ENCODE measurements at places on chromosomes 7 and 10. TPM values are rescaled to one million over a fixed set of nuclear protein-coding genes. Genes with fewer than 3 reads are reported as not detected.

DNA sequence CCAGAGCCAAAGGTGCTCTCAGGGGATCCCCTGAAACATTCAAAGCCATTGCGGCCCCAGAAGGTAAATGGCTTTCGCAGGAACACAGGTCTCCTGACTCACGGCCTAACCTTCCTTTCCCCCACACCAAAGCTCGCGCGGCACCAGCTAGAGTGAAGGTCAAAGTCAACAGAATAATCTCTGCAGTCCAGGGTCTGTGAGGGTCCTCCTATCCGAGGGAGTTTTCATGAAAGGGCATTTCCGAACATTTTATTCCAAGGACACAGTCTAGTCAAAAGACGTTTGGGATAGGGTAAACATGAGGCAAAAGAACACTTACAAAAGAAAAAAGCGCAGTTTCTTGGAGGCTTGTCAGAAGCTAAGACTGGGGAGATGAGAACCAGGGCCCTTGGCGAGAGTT lies 559 bp upstream of the STEAP2 start:
- no peak for DNase-seq

The SLC13A1 gene
- not detected for total RNA-seq

DNA sequence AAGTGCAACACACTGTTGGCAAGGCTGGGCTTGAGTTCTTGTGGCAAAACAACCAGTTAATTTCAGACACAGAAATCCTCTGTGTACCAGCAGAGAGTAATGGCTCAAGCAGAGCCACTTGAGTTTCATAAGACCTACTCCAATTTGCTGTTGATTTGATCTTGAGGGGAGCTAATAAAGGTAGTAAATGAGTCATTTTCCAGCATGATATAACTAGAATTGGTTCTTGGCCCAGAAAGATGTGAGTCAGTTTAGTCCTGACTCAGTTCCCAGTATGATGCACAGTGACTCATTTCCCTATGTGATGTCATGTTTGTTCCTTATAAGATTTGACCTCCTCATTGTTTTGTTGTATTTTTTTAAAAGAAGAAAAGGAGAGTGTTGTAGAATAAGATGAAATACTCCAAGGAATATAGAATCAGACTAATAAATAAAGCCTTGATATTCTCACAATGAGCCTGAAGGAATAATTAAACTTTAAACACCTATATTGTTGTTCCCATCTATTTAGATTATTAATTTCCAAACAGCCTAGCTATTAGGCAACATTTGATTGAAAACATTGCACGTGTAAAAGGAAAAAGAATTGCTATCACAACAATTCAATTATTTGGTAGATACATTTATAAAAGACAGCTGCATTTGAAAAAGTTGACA lies 186.2 kb downstream of the REEP3 start:
- no peak for DNase-seq

The EMX2 gene
- total RNA-seq, result 0.92 TPM

The STAG3 gene
- 0.50 TPM for total RNA-seq

DNA sequence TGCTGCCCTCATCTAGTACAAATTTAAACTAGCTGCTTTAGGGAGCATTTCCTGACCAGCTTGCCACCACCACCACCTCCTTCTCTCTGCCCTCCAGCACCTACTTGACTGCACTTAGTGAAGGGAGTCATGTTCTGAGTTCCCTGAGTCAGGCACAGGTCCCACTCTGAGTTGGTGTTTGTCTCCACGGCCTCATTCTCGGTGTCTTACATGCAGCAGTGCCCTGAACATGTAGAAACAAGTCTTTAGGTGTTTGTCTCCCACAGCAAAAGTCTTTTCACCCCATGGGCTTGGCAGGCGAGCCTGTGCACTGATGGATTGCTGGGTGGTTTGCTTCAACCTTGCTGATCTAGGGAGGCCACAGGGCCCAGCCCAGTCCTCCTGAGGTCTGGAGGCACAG lies 16.9 kb downstream of the TSPAN14 start:
- no peak for DNase-seq

The CPVL gene
- total RNA-seq, result 49.6 TPM

DNA sequence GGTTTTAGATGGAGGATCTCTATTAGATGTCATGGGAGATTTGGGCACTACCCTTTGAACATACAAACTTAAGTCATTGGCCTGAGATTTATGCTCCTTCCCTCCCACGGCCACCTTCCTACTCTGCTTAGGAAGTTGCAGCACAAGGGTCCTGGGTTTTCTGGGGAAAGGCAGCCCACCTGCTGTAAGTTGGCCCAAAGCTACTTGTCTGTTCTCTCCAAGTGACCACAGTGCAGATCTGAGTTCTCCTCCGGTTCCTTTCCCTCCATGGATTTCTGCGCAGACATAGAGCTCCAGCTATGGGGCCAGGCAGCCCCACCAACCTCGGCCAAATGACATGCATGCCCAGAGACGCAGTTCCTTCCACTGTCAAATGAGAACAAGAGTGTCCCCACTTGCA lies 12.8 kb upstream of the C10orf53 start:
- no peak for DNase-seq

The CD36 gene
- 175 TPM for total RNA-seq

DNA sequence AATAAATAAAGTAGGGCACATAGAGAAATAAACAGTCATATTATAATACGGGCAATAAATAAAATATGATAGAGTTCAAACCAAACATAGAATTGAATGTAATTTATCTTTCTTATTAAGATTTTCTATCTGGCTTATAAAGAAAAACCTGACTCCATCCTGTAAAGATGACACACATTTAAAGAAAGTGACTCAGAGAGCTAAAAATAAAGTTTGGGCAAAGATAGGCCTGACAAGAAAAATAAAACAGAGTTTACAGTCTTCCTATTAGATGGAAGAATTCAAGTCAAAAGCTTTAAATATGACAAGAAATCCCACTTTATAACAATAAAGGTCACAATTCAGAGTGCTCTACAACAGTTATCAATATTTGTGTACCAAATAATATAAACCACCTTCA lies 580.6 kb downstream of the PHTF2 start:
- DNase-seq, result no peak

DNA sequence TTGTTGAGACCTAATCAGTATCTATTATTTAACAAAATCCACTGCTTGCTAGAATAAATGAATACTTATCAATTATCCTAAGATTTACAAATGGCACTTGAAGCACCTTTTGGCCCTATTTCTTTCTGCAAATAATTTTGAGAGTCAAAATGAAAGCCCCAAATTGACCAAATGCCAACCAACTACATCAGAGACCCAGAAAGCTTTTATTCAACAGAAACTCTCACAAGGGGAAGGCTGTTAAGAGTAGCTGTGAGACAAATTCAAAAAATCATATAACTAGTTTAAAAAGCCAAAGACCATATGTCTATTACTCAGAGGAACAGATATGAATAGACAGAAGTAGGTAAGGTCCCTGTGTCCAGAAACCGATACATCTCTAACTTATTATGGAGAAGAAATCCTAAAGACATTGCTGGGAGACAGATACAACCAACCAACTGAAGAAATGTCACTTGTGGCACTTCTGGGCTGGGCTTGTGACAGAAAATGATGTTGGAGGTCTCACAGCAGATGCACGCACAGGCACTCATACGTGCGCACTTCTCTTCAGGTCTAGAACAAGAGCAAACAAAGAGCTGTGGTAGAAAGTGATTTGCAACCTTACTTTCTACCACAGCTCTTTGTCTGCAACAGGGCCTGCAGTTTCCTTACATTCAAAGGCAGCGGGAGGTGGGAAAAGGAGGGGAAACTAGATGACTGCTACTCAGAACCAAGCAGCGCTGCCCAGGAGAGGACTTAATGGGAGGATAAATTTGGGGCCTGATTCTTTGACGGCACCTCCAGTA lies 58.6 kb upstream of the KCNIP2 start:
- no peak for DNase-seq

DNA sequence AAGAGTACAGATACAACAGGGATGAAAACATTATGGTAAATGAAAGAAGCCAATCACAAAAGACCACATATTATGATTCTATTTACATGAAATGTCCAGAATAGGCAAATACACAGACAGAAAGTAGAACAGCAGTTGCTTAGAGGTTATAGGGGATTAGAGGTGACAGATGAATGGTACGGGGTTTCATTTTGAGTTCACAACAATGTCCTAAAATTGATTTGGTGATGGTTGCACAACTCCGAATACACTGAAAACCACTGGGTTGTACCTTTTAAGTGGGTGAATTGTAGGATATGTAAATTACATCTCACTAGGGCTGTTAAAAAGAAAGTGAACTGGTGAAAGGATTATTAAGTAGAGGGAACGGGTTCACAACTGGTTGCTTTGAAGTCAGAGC lies 76.3 kb upstream of the MRLN start:
- DNase-seq, result no peak

The NEUROD6 gene
- not detected for total RNA-seq

The NRP1 gene
- total RNA-seq, result 48.8 TPM

The PRSS37 gene
- not detected for total RNA-seq

- no peak for DNase-seq
These were observed 5.1 kb upstream of the MACC1 start for GRCh38 chr7:20222219-20222828.

DNA sequence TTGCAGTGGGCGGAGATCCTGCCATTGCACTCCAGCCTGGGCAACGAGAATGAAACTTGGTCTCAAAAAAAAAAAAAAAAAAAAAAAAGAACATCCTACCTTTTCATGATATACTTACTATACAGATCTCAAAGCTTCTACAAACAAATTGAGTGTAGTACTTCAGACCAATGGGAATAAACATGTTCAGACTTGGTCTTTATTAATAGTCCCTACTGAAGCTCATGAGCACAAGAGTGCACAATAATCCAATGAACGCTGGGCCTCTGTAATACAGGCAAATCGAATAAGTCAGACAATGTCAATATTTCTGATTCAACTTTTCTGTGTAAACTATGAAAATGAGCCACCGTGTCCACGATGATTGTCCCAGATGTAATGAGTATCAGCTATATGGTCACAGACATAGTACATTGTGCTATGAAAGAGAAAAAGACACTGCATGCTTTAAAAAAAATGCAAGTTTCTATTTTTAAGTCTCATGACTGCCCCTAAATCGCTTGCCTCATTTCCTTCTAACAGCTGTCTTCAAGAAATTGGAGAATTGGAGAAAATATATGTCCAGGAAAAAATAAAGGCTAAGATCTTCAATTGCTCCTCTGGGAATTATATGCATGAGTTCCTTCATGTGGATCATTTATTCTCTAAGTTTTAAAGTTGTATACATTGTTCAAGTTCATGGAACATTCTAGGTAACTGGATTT lies 64.0 kb upstream of the CTTNBP2 start:
- DNase-seq, result no peak

- no peak for DNase-seq
These were observed 70.2 kb upstream of the LAMB4 start for GRCh38 chr7:108200326-108200725.

DNA sequence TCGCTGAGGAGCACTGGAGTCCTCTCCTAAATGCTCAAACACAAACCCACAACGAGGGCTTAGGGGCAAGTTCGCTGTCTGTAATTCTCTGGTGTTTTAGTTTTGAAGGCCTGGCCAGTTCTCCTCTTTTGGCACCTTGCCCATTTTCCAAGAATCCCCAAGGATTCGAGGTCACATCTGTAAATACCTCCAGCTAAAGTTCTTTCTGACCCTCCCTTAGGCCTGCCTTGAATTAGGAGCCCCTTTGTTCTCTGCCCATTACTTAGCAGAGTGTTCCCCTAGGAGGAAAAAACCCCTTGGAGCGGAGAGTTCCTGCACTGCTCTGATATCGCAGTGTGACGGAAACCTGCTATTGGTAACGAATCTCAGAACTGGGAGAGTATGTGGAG lies 743 bp upstream of the PYROXD2 start:
- DNase-seq, result no peak

GRCh38 chr7:132250480-132251326 lies 325.6 kb downstream of the PLXNA4 start:
- no peak for DNase-seq

GRCh38 chr7:30116771-30117170 lies 18.0 kb upstream of the MTURN start:
- peak; percentile 55 for DNase-seq

The CALML5 gene
- total RNA-seq, result not detected

The TUBAL3 gene
- total RNA-seq, result not detected

DNA sequence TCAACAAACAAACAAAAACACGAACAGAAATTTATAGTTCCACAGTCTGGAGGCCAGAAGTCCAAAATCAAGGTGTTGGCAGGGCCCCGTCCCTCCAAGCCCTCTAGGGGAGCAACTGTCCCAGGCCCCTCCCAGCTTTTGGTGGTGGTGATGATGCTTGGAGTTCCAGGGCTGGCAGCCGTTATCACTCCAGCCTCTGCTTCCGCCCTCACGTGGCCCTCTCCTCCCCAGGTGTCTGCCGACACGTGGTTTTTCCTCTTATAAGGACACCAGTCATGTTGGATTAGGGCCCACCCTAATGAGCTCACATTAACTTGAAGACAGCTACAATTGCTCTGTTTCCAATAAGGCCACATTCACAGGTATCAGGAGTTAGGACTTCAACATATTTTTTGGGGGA lies 49.7 kb downstream of the MICALL2 start:
- no peak for DNase-seq

DNA sequence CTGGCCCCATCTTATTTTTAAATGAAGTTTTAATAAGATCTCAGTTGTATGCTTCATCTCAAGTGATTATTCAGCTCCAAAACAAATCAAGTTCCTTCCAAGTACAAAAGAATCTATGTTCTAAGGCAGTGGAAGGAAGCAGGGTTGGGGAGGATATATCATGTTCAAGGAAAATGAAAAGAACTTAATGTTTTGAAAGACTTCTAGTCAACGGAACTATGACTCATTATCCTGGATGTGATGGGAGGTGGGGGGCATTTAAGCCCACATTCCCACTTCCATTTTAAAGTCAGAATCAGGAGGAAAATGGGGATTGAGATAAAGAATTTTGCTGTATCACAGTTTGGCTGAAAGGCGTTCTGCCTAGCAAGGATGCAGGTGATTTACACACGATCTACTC lies 59.4 kb downstream of the FANK1 start:
- DNase-seq, result no peak

GRCh38 chr10:112832361-112832878 lies 117.6 kb upstream of the TCF7L2 start:
- no peak for DNase-seq

DNA sequence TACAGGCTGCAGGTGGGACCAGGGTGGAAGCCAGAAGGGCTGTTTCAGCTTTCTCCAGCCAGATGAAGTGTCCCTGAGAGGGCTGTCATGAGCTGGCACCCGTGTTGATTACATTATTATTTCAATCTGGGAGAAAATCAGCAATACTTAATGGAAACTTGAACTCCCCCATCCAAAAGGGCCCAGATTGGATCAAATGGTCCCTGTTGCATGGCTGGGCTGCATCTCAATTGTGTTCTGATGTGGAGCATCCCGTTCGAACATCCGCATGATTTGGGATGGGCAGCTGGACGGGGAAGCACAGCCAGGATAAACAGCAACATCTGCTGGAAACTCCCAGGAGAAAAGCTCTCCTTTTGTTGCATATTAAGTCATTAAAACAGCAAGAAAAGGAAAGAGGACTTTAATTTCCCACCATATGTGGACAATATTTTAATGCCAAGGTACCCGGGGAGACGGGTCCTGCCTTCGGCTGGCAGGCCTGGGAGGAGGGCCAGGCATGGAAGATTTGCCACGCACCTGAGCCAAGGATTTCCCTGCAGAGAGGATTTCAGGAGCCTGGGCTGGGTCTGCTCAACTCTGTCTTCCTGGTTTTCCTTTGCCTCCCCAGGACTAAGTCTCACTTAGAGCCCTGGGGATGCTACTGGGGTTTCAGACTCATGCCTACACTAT lies 52.4 kb downstream of the NPTX2 start:
- no peak for DNase-seq

- DNase-seq, result no peak
These were observed 33.1 kb downstream of the STAMBPL1 start for GRCh38 chr10:88913127-88913526.

The DGKI gene
- total RNA-seq, result 0.56 TPM

Measured in psoas muscle (tissue), 8 donors.